ENCODE measurements at places on chromosomes 13 and 19. TPM values are rescaled to one million over a fixed set of nuclear protein-coding genes. Genes with fewer than 3 reads are reported as not detected.
A peak's percentile ranks its signal among the peaks of the same experiment; 100 is the strongest.

- DNase-seq = no peak
- H3K4me1 ChIP-seq = no peaks in the 10 kb centered on the region
- H3K4me3 ChIP-seq = no peak overlapping the region
- H3K27ac ChIP-seq = no peak overlapping the region
- no peaks in the 10 kb centered on the region for H3K36me3 ChIP-seq
Measured at GRCh38 chr13:59413126-59413525, 750.6 kb downstream of the DIAPH3 start.

- DNase-seq = no peak
- peaks cover 11% of the 10 kb centered on the region for H3K27me3 ChIP-seq
- H3K4me1 ChIP-seq = peaks cover 16% of the 10 kb centered on the region
- H3K27ac ChIP-seq = no peak overlapping the region
- peaks cover 6% of the 10 kb centered on the region for H3K36me3 ChIP-seq
Measured at GRCh38 chr19:16180611-16181010, 4.6 kb upstream of the FAM32A start.

DNA sequence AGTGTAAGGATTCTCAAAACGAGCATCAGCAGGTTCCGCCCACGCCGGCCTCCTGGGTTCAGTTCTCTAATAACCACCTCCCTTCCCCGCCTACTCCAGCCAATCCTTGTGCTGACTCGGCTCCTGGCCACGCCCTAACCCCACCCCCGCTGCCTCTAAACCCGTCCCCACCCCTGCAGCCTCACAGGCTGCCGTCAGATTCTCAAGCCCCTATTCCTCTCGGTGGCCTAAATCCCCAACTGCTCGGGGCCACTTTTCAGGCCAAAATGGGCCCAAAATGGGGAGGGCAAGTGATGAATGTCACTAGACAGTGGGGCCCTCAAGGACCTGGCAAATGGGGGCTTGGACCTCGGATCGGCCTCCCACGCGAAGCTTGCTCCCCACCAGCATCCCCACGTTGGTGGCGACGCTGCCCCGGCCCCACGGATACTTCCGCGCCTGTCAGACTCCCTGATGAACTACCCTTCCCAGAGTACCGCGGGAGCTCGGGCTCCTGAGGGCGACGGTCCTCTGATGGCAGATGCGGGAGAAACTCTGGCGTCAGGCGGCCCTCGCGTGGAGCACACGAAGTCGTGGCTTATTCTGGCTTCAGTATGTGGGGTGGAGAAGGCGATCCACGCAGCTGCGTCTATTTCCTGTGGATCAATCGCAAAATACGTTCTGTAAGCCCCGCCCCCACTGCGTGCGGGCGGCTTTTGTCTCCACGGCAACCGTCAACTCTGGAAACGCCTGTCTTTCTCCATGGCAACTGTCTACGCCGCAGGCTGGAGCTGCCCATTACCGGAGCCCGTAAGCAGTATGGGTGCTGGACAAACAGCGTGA, 24.8 kb downstream of the ZNF473 start:
- DNase-seq = peak; percentile 80
- H3K27ac ChIP-seq = no peak overlapping the region
- peaks cover 34% of the 10 kb centered on the region for H3K36me3 ChIP-seq
- H3K4me1 ChIP-seq = peaks cover 18% of the 10 kb centered on the region
- H3K4me3 ChIP-seq = peak overlapping the region; percentile 79
- H3K27me3 ChIP-seq = peaks cover 5% of the 10 kb centered on the region

- H3K4me1 ChIP-seq = peaks cover 10% of the 10 kb centered on the region
- no peak for DNase-seq
- no peak overlapping the region for H3K4me3 ChIP-seq
- H3K27me3 ChIP-seq = no peaks in the 10 kb centered on the region
- H3K27ac ChIP-seq = no peak overlapping the region
Measured at GRCh38 chr13:23777575-23777870, 111.7 kb downstream of the MIPEP start.

MATK gene
- total RNA-seq = 39.9 TPM

VN1R4 gene
- not detected for total RNA-seq

PSG3 gene
- not detected for total RNA-seq

ZNF723 gene
- total RNA-seq = not detected

ZGLP1 gene
- total RNA-seq = 3.4 TPM

DNA sequence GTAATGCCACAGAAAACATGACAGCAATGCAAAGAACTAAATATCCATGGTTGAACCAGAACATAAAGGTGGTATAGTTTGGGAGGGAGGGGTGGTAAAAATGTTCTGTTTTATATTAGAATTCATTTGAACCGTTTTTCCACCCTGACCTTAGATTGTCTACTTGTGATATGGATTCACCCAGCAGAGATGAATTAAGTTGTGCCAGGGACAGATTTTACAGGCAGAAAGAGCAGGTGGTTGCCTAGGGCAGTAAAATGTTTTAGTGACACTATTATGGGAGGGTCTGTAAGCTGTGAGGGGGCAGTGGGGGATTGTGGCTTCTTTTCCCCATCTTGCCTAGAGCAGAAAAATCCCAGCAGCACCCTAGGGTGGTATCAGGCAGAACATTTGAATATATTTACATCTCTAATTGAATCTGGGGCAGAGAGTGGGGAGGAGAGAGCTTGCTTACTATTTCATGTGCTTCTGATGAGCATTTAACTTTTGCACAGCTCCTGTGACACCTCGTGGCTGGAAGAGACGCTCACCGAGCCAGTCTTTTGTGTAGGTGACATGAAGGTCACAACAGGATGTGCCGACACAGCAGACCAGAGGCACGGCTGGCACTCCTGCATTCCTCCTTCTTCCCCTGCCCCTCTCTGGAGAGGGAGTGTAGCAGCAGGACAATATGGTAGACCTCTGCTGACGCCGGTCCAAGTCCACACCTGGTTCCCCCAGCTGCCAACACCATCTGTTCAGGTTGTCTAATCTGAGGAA, 452.3 kb downstream of the IRS2 start:
- no peaks in the 10 kb centered on the region for H3K27me3 ChIP-seq
- DNase-seq = no peak
- no peaks in the 10 kb centered on the region for H3K36me3 ChIP-seq

- H3K4me1 ChIP-seq = peaks cover 62% of the 10 kb centered on the region
- no peak overlapping the region for H3K27ac ChIP-seq
- H3K4me3 ChIP-seq = no peak overlapping the region
- DNase-seq = no peak
- H3K36me3 ChIP-seq = peaks cover 32% of the 10 kb centered on the region
Measured at GRCh38 chr19:46951171-46951986, 68.3 kb upstream of the NPAS1 start.

KLHL1 gene
- not detected for total RNA-seq

ANKRD24 gene
- 0.68 TPM for total RNA-seq

- H3K36me3 ChIP-seq = no peaks in the 10 kb centered on the region
- peaks cover 22% of the 10 kb centered on the region for H3K4me1 ChIP-seq
- peaks cover 9% of the 10 kb centered on the region for H3K27me3 ChIP-seq
Measured at GRCh38 chr19:18636969-18637629, at the start of gene KLHL26. KLHL26 (plus strand) TSS chr19:18637028; CDS start chr19:18637055, 27 bp downstream.

- peaks cover 6% of the 10 kb centered on the region for H3K36me3 ChIP-seq
- peak within 1 kb of the TSS; percentile 88 for H3K4me3 ChIP-seq
- no peaks in the 10 kb centered on the region for H3K27me3 ChIP-seq
- peak within 1 kb of the TSS; percentile 88 for H3K27ac ChIP-seq
- H3K4me1 ChIP-seq = peaks cover 27% of the 10 kb centered on the region
- DNase-seq = peak; percentile 94
Measured at GRCh38 chr19:11964858-11965645, at the start of gene ZNF763. ZNF763 (plus strand) TSS chr19:11965040; CDS start chr19:11965209, 169 bp downstream.

DNA sequence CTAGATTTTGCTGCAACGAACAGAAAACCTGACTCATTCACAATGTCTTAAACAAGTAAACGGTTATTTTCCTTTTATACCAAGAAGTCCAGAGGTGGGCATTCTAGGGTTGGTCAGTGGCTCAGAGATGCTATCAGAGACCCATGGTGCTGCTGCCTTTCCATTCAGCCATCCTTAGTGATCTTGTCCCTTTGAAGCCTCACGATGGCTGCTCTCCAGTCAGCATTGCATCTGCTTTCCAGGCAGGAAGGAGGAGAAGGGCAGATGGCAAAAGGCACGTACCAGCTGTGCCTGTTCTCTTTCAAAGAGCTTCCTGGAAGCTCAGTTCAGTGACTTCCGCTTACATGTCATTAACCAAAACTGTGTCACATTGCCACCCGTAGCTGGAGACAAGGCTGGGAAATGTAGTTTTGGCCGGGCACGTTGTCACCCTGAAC, 30.1 kb downstream of the WDFY2 start:
- peak overlapping the region; percentile 95 for H3K27ac ChIP-seq
- peak; percentile 69 for DNase-seq
- H3K4me1 ChIP-seq = peaks cover 15% of the 10 kb centered on the region
- H3K4me3 ChIP-seq = peak overlapping the region; percentile 77

DNA sequence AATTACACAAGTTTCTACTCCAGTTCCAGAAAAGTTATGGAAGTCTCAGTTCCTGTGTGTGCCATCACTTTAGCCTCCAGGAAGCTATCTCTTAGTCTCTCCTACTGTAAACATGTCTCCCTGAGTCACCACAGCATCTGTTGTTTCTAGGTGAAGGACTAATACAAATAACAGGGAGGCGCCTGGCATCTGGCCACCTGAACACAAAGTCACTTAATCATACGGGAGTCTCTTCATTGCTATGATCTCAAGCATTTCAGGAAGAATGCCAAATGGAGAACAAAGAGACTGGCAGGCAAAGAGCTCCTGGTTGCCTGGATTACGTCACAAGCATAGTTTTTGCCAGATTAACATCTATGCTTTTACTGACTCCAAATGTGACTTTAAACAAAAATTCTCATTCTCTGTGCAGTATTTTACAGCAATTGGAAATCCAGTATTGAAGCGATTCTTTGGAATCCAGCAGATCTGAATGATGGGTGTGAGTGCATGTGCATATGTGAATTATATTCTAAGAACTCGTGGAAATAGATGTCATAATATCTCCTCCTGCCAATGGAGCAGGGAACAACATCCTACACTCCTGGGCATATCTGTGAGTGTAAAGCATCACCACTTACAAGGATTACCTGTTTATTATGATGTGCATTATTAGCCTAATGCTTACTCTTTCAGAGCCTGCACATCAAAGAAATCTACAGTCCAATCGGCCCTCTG, 572.8 kb downstream of the PCDH9 start:
- H3K27ac ChIP-seq = no peak overlapping the region
- H3K4me1 ChIP-seq = no peaks in the 10 kb centered on the region
- H3K4me3 ChIP-seq = no peak overlapping the region
- H3K36me3 ChIP-seq = no peaks in the 10 kb centered on the region
- DNase-seq = no peak

DNA sequence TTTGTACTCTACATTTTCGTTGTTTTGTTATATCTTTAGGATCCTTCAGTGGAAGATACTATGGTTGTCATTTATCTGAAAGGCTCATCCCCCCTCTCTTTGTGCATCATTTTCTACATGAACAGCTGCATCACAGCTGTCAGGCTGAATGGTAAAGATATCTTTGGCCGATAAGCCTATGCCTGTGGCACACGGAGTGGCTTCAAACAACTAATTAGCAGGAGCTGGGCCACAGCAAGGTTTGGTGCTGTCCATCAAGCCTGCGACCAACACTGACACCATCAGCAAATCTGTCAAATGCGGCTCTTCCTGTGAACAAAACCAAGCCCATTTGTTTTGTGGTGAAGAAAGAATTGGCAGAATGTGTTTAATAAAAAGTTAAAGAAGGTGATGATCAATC, 334.4 kb downstream of the PCDH9 start:
- H3K4me1 ChIP-seq = no peaks in the 10 kb centered on the region
- no peak overlapping the region for H3K4me3 ChIP-seq
- no peaks in the 10 kb centered on the region for H3K36me3 ChIP-seq
- H3K27ac ChIP-seq = no peak overlapping the region
- H3K27me3 ChIP-seq = no peaks in the 10 kb centered on the region

DNA sequence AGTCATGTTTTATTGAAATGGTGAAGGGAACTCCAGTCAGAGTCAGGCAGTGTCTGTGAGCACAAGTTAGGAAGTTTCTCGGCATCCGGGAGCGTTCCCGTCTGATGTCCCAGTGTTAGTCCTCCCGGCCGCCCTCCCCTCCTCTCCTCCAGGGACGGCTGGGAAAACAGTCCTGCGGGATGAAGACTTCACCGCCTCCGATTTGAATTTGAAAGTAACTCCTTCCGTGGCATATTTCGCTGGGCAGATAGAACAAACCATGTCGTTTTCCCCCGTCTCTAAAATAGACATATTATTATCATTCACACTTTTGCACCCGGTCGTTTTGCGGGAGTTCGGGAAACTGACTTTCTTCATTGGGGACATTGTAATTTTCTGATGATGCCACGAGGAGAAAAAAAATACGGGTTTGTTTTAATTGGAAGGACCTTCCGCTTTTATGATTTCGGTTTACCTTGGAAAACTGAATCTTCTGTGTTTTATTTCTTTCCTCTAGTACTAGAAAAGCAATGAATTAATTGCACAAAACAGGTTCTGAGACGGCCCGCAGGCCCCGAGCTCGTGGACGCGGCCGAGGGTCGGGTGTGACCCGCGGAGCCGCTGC, 76.6 kb downstream of the ZIC5 start:
- peak overlapping the region; percentile 49 for H3K4me3 ChIP-seq
- no peak for DNase-seq
- H3K4me1 ChIP-seq = peaks cover 12% of the 10 kb centered on the region
- no peak overlapping the region for H3K27ac ChIP-seq

DNA sequence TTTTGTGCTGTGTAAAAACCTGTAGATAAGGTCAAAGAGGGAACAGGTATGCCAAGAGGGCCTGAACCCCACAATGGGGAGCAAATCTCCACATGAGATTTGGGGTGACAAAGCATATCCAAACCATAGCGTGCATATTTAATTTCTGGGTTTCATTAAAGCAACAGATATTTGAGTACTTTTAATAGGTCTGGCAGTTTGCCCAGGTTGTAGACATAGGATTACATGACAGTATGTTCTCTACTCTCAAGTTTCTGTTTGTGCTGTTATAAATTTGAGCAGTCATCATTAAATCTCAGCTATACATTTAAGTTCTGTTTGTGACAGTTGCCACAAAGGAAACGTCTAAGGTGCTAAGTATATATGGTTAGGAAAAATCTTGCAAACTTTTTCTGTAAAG, 236.4 kb downstream of the ATP8A2 start:
- H3K36me3 ChIP-seq = no peaks in the 10 kb centered on the region
- peaks cover 4% of the 10 kb centered on the region for H3K27me3 ChIP-seq
- H3K27ac ChIP-seq = no peak overlapping the region
- no peak overlapping the region for H3K4me3 ChIP-seq

DNA sequence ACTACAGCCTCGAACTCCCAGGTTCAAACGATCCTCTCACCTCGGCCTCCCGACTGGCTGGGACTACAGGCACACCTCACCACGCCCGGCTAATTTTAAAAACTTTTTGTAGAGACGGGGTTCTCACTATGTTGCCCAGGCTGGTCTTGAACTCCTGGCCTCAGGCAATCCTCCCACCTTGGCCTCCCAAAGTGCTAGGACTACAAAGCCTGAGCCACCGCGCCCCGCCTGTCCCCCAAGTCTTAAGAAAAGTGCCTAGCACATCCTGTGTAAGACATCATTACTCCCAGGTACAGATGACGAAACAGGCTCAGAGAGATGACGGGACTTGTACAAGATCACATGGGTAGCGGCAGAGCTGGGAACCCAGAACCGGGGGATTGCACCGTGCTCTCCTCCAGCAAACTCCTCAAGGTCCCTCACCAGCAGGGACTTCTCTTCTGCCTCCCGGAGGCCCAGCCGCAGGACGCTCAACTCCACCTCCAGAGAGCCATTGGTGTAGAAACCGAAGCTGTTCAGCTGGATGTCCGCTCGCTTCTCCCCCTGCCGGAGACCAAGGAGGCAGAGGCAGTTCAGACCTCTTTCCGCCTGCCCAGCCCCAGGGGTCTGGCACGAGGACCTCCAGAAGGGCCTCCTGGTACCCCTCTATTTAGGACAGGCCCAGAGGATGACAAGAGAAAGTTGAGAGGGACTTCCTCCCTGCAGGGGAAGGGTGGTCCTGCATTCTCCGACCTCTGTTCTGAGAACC, 1.0 kb downstream of the GPR108 start:
- H3K36me3 ChIP-seq = peaks cover 32% of the 10 kb centered on the region
- DNase-seq = peak; percentile 87
- peak overlapping the region; percentile 98 for H3K4me3 ChIP-seq
- H3K27ac ChIP-seq = peak overlapping the region; percentile 100
- no peaks in the 10 kb centered on the region for H3K27me3 ChIP-seq

CD70 gene
- total RNA-seq = 16.9 TPM

PLPPR3 gene
- not detected for total RNA-seq

AP1M1 gene
- 186 TPM for total RNA-seq
